Activated T-helper 2 cell treated with anti-CD3 and anti-CD28 coated beads, Interferon-gamma antibody, Interleukin-2, Interleukin-4, amounts not matched to agents 10 μg/mL and 5 μg/mL and 100 μg/mL, durations not matched to agents 14 hours and 24 hours and 36 hours (primary cell): ENCODE measurements at places on chromosomes 4 and X.

DNA sequence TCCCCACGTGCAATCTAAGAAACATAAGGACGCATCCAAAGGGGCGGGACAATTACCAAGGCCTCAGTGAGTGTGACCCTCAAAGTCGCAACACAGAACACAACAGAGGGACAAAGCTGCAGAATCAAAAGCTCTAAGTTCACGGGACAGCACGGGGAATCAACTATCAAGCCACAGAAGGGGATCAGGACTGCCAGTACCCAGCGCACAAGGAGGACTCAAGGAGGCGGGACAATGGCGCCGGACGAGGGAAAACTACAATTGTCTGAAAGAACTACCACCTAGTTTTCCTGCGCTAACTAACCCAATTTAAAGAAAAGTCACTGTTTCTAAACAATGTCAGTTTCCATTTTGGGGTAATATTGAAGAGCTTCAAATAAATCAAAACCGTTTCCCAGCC lies 1.3 kb downstream of the FAM53A start:
- DNase-seq = no peak

DNA sequence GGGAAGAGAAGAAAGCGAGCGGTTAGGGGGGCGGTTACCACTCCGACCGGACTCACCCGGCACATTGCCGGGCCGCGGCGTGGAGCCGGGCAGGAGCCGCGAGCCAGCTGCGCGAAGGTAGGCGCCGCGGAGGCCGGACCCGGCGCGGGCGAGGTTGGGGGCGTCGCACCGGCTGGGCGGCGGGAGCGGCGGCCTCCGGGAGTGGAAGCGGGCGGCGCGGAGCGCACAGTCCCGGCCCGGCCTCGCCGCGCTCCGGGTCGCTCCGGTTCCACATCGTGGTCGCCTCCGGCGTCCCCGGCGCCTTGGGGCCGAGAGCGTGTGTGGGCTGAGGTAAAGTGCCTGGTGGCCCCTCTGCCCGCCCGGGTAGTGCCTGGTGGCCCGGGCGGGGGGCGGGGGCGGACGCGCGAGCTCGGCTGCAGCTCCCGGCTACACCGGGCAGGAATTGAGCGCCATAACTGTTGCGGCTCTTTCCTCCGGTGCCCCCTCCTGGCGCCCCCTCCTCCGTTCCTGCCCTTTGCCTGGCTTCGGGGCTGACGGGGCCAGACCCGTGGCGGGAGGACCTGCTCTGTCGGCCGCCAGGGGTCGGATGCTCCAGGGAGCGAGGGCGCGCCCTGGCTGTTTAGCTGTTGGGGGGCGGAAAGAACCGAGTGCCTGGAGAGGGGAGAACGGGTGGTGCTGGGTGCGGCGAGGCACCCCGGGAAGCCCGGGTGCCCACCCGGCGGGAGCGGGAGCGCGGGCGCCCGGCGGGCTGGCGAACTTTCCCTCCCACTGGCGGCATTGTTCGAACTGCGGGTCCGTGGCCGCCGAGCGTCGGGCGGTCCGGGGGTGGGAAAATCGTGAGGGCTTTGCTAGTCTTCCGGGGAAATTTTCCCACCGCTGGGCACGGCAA lies 626 bp downstream of the JADE3 start:
- peak; percentile 10 for DNase-seq

GRCh38 chr4:39527296-39528060 lies at the start of gene UGDH:
Gene UGDH, minus strand, starts transcription at chr4:39527439. Its CDS starts 5,927 bp downstream, at chr4:39521512.
- DNase-seq = peak; percentile 90

- DNase-seq = no peak
These were observed 158.4 kb downstream of the RAB28 start for GRCh38 chr4:13325744-13326143.

DNA sequence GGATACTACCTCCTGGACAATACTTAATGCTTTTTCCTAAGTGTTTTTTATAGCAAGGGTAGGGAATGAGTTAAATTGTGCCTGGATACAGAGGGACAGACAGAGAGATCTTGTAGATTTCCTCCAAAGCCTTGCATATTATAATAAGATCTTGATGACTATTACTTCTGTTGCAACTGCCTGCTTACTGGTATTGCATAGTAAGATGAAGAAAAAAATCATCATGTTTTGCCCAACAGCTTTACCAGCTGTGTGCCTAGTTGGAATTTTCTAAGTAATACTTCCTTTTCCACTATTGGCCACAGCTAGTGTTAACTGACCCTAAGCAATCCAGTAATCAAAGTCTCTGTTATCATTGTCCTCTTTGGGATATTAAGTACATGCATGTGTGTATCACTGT lies 139.0 kb downstream of the DCK start:
- no peak for DNase-seq

GRCh38 chrX:13265111-13265510 lies 54.7 kb downstream of the ATXN3L start:
- no peak for DNase-seq

DNA sequence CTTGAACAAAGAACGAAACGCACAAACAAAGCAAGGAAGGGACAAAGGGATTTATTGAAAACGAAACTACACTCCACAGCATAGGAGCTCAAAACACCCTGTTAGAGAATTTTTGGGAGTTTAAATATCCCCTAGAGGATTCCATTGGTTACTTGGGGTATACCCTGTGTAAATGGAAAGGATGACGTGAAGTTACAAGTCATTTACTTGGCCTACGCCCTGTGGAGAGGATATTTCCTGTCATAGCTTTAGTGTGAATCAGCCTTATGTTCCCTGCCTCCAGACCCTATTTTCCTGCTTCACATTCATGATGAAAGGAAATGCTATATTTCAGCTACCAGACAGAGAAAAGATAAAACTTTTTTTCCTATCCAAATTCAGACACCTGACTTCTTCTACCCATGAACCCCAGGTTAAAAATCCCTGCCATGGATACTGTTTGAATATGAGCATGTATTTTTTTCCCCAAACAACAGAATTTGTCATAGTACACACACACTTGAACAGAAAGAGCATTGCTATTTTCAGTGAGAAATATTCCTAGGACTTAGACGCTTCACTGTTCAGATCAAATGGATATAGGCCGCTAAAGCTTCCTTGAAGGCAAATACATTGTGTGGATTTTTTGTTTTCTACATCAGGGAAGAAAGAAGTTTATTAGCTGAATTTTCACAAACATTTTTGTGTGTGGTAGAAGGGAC lies 20.4 kb downstream of the PIN4 start:
- no peak for DNase-seq

- DNase-seq = no peak
These were observed 16.5 kb downstream of the CDKL5 start for GRCh38 chrX:18441780-18442367.

- DNase-seq = no peak
These were observed 80.2 kb upstream of the FRMPD4 start for GRCh38 chrX:12058087-12058486.

- DNase-seq = no peak
These were observed 65.8 kb upstream of the DIPK2B start for GRCh38 chrX:45266456-45266855.

- DNase-seq = no peak
These were observed 1460.6 kb upstream of the PCDH7 start for GRCh38 chr4:29259556-29259955.

- DNase-seq = no peak
These were observed 52.3 kb downstream of the KIAA0232 start for GRCh38 chr4:6834867-6835266.

- no peak for DNase-seq
These were observed 60.7 kb downstream of the BLTP1 start for GRCh38 chr4:122212880-122213279.

DNA sequence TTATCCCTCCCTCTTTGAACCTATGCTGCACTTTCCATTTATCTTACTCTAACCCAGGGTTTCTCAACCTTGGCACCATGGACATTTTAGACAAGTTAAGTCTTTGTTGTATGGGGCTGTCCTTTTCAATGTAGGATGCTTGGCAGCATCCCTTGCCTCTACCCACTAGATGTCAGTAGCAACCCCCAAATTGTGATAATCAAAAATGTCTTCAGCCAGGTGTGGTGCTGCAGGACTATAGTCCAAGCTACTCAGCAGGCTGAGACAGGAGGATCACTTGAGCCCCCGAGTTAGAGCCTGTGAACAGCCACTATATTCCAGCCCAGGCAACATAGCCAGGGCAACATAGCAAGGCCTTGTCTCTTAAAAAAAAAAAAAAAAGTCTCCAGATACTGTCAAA lies 7.0 kb downstream of the LRCH2 start:
- no peak for DNase-seq

GRCh38 chr4:146211440-146211839 lies 2.9 kb upstream of the REELD1 start:
- DNase-seq = no peak

GRCh38 chrX:111498538-111499103 lies 12.8 kb upstream of the SERTM2 start:
- DNase-seq = no peak

GRCh38 chrX:102659790-102660757 lies 8.8 kb downstream of the GPRASP1 start:
- DNase-seq = peak; percentile 72

GRCh38 chrX:20789103-20789502 lies 522.4 kb upstream of the RPS6KA3 start:
- DNase-seq = no peak

DNA sequence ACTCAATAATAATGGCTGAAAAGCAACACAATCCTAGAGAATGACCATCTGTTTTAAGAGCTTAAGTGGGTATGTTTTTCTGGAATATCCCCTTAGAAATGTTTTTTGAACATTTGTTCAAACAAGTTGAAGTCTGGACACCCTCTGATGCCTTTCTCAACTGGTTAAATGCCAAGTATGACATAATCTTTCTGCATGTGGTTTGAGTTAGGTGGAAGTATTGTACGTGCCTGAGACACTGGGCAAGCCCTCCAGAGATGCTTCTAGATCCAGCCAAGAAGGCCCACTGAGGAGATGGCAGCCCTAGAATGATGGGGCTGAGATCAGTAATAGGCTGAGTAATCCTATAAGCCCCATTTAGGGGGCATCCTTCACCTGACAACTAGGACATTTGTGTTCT lies 493.1 kb downstream of the MAGEE1 start:
- no peak for DNase-seq

DNA sequence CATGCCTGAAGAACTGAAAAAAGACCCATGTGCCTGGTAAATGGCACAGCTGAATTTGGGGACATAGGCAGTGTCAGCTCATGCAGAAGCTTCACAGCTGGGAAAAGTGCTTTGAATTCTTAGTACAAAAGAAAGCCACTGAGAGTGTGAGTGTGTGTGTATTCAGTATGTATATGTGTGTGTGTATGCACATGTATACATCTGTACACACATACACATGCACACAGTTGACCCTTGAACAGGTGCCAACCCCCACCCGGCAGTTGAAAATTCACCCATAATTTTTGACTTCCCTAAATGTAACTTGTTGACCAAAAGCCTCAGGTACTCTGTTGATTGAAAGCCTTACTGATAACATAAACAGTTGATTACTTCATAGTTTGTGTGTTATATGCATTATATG lies 49.5 kb upstream of the ENPP6 start:
- no peak for DNase-seq

DNA sequence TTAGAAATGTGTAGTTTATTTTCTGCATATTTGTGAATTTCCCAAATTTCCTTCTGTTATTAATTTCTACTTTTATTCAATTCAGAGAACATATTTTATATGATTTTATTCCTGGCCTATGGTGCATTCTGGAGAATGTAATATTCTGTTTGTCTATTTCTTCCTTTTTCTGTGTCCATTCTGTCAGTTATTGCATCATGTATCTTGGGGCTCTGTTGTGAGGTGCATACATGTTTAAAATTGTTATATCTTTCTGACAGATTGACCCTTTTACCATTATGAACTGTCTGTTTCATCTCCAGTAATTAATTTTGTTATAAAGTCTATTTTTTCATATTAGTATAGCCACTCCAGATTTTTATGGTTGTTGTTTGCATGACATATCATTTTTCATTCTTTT lies 96.9 kb upstream of the CITED1 start:
- DNase-seq = no peak

DNA sequence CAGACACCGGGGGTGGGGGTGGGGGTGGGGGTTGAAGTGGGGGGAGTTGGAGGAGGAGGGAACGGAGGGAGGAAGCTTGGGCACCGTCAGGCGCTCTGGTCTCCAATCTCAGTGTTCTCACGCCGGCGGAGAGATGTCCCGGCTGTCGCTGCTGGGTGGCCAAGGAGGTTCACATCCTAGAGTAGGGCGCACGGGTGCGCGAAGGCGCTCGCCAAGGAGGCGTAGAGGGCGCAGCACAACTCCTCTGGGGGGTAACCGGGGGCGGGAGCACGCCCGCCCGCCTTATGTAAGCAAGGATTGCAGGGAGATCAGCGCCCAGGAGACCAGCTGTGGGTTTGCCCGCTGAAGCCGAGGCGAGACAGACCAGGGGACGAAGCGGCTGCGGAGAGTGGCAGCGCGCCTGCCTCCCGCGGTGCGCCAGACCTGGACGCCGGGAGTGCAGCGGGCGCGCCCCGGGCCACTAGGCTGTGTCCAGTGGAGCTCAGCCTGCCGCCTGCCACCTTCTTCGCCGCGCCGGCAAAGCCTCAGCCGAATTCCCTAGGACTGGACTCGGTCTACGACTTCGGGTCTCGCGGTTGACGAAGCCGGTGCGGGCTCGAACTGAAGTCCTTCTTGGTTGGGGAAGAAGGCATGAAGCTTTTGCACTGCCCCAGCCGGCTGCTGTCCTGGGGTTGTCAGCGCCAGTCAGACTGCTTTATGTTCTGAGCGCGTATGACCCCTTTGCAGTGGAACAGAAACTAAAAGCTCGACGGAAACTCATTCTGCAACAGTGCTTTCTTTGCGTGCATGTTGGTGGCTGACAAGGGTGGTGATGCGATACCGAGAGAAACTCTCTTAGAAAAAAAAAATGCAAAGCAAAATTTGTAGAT lies 707 bp upstream of the UNC5C start:
- DNase-seq = peak; percentile 45

- no peak for DNase-seq
These were observed 449.3 kb upstream of the BOD1L1 start for GRCh38 chr4:14076776-14077175.

GRCh38 chrX:153446950-153447580 lies 1.2 kb upstream of the TREX2 start:
- no peak for DNase-seq

- no peak for DNase-seq
These were observed 60.0 kb downstream of the FHDC1 start for GRCh38 chr4:152996111-152996571.

GRCh38 chr4:133711817-133712216 lies 489.8 kb downstream of the PABPC4L start:
- DNase-seq = no peak

- no peak for DNase-seq
These were observed 1.6 kb upstream of the UNC5C start for GRCh38 chr4:95550115-95550987.

DNA sequence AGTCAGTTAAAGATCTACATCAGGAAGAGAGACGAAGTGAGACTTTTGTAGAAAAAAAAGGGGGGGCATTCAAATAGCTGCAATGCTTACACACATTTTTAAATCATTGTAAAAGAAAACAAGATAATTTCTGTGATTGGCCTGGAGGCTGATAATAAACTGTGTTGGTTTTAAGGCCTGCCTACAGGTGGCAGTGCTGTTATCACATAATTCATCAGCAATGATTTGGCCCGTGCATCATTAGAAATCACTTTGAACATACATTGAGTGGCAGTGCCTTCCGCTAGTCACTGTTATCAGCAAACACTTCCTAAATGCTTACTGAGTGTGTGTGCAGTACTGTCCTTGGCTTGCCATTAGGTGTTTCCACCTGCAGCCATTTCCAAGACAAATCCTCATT lies 831.9 kb downstream of the TRIML1 start:
- no peak for DNase-seq

- no peak for DNase-seq
These were observed 5.2 kb downstream of the MGST2 start for GRCh38 chr4:139670775-139671174.
